Stromal cell of bone marrow (primary cell): ENCODE measurements at places on chromosomes 16 and 17.

DNA sequence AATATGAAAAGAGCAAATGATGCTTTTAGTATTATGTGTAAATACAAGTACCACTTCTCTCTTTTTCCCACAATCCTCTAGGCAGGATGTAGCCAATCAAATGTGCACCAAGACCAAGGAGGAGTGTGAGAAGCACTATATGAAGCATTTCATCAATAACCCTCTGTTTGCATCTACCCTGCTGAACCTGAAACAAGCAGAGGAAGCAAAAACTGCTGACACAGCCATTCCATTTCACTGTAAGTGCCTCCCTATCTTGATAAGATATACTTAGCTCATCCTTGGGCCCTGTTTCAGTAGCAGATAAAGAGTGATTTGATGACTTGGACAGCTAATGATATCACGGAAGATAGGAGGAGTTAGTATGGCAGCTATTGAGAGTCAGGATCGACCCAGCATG, 33.7 kb downstream of the TADA2A start:
- no peak for DNase-seq

DNA sequence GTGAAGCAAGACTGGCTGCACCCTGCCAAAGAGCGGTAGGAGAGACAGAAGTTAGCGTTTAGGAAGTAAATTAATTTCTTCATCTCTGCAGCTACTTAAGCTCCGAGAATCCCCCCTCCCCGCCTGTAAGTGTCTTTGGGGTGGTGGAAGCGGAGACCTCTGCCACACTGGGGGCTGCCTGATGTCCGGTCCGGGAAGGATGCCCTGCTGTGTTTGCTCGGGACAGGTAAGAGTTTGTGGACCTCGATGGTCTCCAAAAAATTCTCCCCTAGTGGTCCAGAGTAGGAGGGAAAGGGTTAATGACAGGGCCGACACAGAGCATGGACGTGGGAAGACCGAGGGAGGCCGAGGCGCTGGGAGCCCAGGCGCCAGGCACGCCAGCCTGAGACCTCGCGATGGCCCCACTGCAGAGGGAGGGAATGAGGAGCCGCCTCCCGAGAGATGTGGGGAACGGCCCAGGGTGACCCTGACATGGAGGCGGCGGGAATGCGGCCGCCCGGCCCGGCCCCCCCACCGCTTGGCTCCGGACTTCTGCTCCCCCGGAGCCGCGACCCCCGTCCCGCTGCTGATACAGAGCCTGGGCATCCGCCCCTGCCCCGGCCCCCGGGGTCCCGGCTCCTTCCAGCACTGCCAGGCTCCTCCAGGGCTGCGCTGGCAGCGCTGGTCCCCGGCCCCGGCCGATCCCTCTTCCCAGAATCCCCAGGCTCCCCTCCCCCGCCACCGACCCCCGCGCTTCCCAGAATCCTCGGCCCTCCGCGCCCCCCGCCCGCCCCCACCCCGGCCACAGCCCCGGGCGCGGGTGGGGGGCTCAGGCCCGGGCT, 680 bp downstream of the ZNF629 start:
- peak; percentile 28 for DNase-seq

GRCh38 chr17:73030501-73030921, 62.0 kb downstream of the SLC39A11 start:
- DNase-seq, result no peak

GRCh38 chr16:59988591-59988990, 1254.5 kb upstream of the GOT2 start:
- DNase-seq, result no peak

- no peak for DNase-seq
Observed at GRCh38 chr16:67444259-67445125, 13.6 kb downstream of the HSD11B2 start.

DNA sequence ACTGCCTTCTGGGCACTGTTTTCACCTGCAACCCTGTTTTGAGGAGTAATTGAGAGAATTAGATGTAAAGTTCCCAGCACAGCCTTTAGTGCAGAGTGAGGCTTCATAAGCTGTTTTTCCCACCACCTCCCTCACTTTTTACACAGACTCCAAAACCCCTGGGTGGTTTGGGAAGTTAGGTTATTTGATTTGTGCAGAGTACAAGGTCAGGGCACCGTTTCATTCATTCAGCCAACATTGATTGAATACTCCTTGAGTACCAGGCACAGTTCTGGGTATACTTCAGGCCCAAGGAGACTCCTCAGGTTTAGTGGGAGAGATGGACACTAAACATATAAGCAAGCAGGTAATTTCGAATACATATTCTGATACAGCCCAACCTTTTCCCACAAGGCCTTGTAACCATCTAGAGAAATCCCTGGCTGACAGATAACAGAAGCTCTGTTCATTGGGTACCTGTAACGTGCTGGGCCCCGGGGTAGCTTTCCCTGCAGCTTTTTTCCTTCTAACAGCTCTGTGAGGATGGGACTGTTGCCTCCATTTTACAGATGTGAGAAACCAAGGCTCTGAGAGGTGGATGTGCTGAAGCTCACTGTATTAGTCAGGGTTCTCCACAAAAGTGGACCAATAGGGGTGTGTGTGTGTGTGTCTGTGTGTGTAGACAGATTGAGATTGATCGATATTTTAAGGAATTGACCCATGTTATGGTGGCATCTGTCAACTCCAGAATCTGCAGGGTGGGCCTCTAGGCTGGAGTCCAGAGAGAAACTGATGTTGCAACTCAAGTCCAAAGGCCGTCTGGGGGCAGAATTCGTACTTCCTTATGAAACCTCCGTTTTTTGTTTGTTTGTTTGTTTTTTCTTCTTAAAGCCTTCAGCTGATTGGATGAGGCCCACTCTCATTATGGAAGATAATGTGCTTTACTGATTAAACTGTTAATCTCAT, 234.7 kb downstream of the SNX29 start:
- no peak for DNase-seq

DNA sequence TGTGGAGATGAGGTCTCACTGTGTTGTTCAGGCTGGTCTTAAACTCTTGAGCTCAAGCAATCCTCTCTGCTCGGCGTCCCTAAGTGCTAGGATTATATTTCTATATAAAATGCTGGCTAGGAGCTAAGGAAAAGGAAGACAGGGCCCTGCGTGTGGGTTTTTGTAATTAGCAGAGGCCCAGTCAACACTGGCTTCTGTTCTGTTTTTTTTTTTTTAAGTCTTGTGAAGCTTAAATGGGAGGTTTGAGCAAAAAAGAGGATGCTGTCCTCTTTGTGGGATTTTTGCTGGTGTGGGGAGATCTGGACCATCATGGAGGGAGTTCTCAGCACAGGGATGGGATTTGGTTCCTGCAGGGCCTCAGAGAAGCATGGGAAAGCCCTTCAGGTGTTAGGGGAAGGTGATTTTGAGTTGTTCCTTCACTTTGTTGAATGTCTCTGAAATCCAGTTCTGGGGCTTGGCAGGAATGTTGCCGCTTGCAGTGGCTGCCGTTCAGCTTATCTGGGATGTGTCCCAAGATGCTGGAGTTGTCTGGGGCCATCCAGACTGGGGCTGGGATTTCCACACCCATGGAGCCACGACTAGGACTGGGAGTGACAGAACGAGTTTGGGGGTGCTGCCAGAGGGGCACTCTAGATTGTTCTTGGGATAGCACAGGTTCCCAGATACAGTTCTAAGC, 4.2 kb downstream of the PYCARD start:
- no peak for DNase-seq

DNA sequence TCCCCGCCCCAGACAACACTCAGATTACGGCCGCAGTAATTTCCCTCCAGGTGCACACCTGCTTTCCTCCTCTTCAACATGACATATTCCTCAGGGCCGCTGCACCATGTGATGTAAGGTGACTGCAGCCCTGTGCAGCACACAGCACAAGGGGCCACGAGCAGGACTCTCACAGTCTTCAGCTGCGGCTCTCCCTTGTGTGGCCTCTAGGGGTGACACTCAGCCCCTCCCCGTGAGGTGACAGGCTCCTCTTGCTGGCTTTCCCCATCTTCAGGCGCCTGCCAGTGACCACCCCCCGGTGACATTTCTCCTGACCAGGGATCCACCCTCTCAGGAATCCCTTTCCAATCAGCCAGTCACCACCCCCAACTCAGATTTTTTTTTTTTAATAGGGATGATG, 31.3 kb upstream of the ABCC3 start:
- no peak for DNase-seq

DNA sequence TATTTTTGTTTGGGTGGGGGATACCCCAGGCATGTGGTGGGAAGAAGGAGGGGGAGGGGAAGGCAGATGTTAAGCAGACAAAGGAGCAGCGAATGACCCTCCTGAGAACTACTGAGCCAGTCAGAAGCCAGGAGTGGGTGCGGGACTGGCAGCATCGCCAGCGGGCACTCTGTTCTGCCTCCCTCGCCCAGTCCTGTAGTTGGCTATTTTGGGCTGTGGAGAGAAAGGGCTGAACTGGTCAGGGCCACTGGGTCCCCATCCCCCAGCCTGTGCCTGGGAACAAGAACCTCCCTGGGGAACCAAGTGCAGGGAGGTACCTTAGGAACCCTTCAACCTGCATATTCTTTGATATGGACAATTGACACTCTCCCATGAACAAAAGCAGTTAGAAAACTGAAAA, 6.4 kb downstream of the LRRC3C start:
- no peak for DNase-seq

GRCh38 chr16:7124701-7125100, 207.9 kb upstream of the RBFOX1 start:
- DNase-seq, result no peak

GRCh38 chr16:4501071-4501478, 24.9 kb downstream of the HMOX2 start:
- DNase-seq, result no peak

GRCh38 chr17:1035546-1036170, 38.7 kb downstream of the TIMM22 start:
- no peak for DNase-seq

DNA sequence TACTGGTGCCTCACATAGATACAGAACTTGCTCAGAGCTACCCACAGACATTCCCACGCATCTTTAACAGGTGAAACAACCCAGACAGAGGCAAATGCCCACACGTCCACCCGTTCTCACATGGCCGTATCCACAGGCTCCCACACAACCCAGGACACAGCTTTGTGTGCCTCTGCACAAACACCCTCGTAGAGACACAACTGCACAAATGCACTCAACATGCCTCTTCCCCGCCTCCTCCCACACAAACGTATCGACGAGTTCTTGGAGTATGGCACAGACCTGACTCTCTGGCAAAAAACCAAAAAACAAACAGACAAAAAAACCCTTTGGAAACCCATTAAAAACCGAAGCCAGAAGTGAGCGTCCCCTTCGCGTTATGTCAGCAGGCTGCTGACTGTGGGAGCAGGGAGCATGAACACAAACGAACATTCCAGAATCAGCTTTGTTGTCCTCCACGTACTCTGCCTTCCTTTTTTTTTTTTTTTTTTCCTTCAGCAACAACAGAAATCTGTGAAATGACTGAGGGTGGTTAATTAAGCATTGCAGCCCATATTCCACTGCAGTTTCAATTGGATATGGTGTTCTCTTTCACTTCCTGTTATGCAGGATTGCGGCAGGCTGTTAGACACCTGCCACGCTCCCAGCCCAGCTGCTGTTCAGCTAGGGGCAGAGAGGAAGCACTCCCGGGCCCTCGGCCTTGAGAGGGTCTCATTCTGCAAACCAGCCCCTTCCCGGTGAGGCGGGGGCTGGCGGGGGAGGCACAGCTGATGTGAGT, 313.7 kb downstream of the MAF start:
- DNase-seq, result no peak

GRCh38 chr17:77375108-77375916, 234.5 kb downstream of the SEC14L1 start:
- no peak for DNase-seq

DNA sequence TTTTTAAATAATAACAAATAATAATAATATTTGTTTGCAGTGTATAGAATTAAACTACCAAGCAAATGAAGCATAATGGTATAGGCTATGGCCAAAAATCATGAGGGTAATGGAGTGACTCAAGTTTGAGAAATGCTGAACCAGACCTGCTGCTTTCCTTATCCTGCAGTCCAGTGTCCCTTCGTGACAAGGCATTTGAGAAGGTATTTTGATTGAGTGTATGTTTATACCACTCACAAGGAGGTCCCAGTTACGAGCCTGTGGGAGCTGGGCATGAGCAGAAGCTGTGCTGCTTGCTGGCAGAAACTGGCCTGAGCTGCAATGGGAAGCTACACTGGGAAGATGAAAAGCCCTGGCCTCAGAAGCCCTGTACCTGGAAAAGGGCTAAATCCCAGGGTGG, 50.3 kb downstream of the GNAO1 start:
- DNase-seq, result no peak

DNA sequence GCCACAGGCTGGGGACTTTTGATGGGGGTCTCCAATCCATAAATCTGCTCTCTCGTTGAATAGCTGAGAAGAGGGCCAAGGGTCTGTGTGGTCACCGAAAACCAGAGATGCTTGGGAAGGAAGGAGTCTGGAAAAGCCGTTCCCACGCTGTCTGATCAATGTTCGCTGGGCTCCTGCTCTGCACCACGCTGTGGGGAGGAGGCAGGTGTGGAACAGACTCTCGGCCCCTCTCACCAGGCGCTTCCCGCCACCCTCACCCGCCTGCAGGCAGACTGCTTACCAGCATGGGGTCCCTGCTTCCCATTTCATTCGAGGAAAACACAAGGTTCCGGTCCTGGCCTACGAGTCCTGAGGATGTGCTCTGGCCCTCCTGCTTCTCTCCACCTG, 702 bp upstream of the ALDH3A1 start:
- DNase-seq, result no peak

DNA sequence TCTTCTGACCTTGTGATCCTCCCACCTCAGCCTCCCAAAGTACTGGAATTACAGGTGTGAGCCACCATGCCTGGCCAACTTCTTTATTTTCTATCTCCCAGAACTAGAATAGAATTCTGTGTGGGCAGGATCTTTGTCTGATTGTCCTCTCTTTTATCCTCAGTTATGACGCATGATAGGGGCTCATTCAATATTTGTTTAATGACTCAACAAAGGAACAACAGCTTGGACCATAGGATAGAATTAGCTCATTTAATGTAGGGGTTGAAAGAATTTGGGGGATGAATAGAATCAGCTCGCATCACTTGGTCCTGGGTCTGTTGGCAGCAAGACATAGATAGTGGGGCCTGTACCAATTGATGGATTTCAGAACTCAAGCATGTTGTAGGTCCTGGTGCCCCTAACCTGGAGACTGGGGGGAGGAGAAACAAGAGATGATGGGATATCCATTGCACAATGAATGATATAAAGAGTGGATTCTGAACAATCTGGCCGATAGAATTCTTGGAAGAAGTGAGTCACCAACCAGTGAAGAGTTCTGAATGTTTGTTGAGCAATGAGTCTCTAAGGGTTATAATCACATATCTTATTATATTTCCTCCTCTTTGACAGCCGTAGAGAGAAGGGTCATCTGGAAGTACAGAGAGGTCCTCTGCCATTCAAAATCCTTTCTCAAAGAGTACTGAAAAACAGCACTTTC, 250.2 kb downstream of the HS3ST4 start:
- DNase-seq, result no peak
